Activated CD8-positive, alpha-beta T cell treated with anti-CD3 and anti-CD28 coated beads for 36 hours (primary cell): ENCODE measurements at places on chromosomes 7 and 10.

- peaks cover 13% of the 10 kb centered on the region for H3K4me1 ChIP-seq
- no peaks in the 10 kb centered on the region for H3K36me3 ChIP-seq
- no peak for DNase-seq
- H3K4me3 ChIP-seq: no peak overlapping the region
- H3K27me3 ChIP-seq: no peaks in the 10 kb centered on the region
- H3K27ac ChIP-seq: no peak overlapping the region
These were observed 40.7 kb downstream of the ARL4A start for GRCh38 chr7:12728192-12728538.

DNA sequence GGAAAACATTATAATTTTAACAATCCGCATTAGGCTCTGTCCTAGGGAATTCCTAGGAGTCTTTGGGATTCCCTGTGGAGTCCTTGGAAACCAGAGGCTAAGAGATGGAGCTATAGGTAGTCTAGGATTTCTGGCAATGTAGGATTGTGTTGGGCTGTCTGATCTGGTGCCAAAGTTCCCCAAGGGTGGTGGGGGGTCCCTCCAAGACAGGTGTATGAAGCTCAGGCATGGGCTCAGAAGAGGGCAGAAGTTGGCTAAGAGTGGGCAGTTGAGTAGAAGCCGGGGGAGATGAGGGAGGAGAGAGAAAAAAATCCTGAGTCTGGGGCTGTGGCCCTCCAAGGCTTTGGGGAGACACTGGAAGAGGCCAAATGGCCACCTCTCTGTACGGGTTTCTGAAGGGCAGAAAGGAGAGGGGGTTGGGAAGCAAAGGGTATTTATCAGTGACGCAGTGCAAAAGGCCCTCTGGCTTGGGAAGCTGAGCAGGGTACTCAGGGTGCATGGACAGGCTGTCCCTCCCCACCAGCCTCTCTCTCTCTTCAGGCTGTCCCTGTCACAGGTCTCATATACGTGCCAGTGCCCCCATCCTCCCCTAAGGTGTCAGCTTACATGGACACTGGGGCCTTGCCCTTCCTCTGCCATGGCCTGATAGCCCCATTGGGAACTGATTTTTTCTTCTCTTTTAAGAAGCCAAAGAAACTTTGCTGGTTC lies 929 bp downstream of the HOXA6 start:
- peaks cover 16% of the 10 kb centered on the region for H3K4me1 ChIP-seq
- H3K27me3 ChIP-seq: peaks cover 59% of the 10 kb centered on the region
- no peaks in the 10 kb centered on the region for H3K36me3 ChIP-seq
- H3K27ac ChIP-seq: no peak overlapping the region
- no peak for DNase-seq
- no peak overlapping the region for H3K4me3 ChIP-seq

DNA sequence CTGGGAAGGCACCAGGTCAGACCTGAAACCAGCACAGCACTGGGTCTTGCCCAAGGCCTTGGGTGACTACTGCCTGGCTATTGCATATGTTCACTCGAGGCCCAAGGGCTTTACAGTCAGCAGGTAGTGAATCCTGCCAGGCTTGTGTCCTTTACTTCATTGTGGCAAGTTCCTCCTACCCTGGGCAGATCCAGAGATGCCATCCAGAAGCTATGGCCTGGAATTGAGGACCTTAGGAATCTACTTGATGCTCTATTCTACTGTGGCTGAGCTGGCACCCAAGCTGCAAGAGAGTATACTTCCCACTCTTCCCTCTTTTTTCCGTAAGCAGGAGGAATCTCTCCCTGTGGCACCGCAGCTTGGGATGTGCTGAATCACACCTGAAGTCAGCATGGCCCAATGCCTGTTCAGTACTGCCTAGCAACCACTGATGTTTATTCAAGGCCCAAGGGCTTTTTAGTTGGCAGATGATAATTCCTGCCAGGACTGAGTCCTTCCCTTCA lies 246.7 kb upstream of the CTBP2 start:
- H3K4me3 ChIP-seq: no peak overlapping the region
- no peak for DNase-seq
- H3K36me3 ChIP-seq: no peaks in the 10 kb centered on the region
- no peaks in the 10 kb centered on the region for H3K4me1 ChIP-seq
- H3K27ac ChIP-seq: no peak overlapping the region

DNA sequence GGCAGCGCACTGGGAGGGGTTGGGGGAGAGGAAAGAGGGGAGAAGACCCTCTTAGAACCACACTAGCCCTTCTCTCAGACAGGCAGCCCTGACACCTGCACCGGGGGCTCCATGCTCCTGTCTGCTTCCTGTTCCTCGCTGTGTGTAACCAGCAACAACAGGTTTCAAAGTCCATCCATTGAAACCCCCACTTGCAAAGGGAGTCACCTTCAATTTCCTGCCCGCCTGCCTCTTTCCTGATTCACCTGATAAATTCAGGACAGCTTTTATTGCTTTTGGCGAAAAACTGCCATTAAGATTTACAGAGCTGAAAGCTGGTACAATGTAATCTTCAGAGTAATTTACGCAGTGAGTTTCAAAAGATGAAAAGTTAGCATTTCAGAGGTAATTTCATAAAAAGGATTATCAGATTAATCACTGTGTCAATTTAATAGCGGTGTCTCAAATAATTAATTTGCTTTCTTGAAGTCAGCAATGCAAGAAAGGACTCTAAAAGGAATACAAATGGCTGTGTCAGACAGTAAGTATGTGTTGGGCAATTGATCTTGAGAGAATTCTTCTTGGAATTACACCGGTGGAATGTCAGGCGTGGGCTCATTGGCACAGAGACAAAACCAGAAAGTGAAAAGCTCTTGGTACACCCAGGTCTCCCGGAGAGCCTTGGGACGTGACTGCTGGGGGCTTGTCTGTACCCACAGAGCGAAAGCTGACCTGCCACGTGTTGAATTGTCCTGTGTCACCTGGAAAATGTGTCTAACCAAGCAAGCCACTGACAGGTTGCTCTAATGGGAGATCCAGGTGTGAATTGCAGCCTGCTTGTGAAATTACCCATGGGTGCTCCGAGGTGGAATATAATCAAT lies 60.7 kb downstream of the TMEM209 start:
- peaks cover 12% of the 10 kb centered on the region for H3K4me1 ChIP-seq
- H3K36me3 ChIP-seq: no peaks in the 10 kb centered on the region
- no peak for DNase-seq
- no peak overlapping the region for H3K4me3 ChIP-seq

GRCh38 chr10:96700374-96701099 lies 19.8 kb downstream of the PIK3AP1 start:
- H3K27ac ChIP-seq: no peak overlapping the region
- H3K4me1 ChIP-seq: peaks cover 10% of the 10 kb centered on the region
- H3K36me3 ChIP-seq: no peaks in the 10 kb centered on the region
- no peak for DNase-seq

- H3K36me3 ChIP-seq: no peaks in the 10 kb centered on the region
- H3K4me3 ChIP-seq: no peak overlapping the region
- no peak for DNase-seq
These were observed 239.6 kb upstream of the SLC26A5 start for GRCh38 chr7:103685646-103686045.

GRCh38 chr10:51224671-51225161 lies 150.4 kb downstream of the PRKG1 start:
- H3K4me1 ChIP-seq: no peaks in the 10 kb centered on the region
- H3K4me3 ChIP-seq: no peak overlapping the region
- no peaks in the 10 kb centered on the region for H3K27me3 ChIP-seq
- H3K36me3 ChIP-seq: no peaks in the 10 kb centered on the region
- H3K27ac ChIP-seq: no peak overlapping the region
- no peak for DNase-seq

DNA sequence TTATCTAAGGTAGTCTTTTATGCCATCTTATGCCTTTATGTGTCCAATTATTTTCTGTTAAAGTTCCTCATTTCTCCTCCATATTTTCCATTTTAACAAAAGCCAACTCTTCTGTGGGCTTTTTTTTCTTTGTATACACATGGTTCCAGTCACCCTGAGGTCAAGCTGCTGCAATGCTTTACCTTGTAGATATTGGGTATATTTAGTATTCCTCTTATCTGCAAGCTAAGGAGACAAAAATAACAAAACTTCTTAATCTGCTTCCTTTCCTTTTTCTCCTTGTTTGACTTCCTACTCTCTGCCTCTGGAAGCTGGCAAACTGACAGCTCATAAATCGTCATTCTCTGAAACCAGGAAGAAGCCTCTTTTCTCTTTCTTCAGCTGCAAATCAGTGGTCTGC lies 885.0 kb upstream of the LRRN3 start:
- H3K27ac ChIP-seq: no peak overlapping the region
- no peaks in the 10 kb centered on the region for H3K4me1 ChIP-seq
- peaks cover 3% of the 10 kb centered on the region for H3K27me3 ChIP-seq
- H3K36me3 ChIP-seq: no peaks in the 10 kb centered on the region

DNA sequence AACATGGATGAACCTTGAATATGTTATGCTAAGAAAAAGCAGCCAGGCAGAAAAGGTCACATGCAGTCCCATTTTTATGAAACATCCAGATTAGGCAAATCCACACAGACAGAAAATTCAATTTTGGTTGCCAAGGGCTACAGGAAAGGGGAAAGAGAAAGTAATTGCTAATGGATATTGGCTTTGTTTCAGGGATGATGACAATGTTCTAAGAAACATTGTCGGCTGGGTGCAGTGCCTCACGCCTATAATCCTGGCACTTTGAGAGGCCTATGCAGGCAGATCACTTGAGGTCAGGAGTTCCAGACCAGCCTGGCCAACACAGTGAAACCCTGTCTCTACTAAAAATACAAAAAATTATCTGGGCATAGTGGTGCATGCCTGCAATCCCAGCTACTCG lies 23.0 kb downstream of the ZNF33B start:
- no peak for DNase-seq
- H3K27me3 ChIP-seq: no peaks in the 10 kb centered on the region
- peaks cover 66% of the 10 kb centered on the region for H3K36me3 ChIP-seq
- peaks cover 4% of the 10 kb centered on the region for H3K4me1 ChIP-seq

DNA sequence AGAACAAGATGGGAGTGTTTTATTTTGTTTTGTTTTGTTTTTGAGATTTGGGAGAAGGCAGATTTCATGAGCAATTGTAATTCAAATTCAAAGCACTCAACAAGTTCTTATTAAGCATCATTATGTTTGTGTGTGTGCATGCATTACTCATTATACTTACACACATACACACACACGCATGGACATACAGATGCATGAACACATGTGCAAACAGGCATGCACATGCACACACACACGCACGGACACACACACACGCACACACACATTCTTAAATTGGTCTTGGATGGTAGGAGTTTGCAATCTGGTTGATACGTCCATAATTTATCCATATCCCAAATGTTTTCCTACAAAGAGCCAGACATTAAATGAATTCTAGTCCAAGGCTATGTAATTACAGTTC lies 702.8 kb downstream of the INHBA start:
- no peaks in the 10 kb centered on the region for H3K4me1 ChIP-seq
- H3K4me3 ChIP-seq: no peak overlapping the region
- DNase-seq: no peak
- no peaks in the 10 kb centered on the region for H3K36me3 ChIP-seq
- H3K27me3 ChIP-seq: no peaks in the 10 kb centered on the region
- no peak overlapping the region for H3K27ac ChIP-seq

- no peaks in the 10 kb centered on the region for H3K4me1 ChIP-seq
- H3K4me3 ChIP-seq: no peak overlapping the region
- H3K27me3 ChIP-seq: peaks cover 36% of the 10 kb centered on the region
These were observed 6.5 kb upstream of the BEND7 start for GRCh38 chr10:13535346-13535745.

DNA sequence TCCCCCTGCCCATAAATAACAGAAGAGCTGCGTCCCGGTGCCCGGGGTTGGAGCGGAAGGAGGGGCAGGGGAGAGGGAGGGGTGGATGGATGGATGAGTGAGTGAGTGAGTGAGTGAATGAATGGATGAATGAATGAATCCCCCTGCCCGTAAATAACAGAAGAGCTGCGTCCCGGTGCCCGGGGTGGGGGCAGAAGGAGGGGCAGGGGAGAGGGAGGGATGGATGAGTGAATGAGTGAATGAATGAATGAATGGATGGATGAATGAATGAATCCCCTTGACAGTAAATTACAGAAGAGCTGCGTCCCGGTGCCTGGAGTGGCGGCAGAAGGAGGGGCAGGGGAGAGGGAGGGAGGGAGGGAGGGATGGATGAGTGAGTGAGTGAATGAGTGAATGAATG lies 7.6 kb upstream of the UNCX start:
- no peaks in the 10 kb centered on the region for H3K36me3 ChIP-seq
- DNase-seq: no peak
- H3K27ac ChIP-seq: no peak overlapping the region
- peaks cover 54% of the 10 kb centered on the region for H3K27me3 ChIP-seq
- H3K4me1 ChIP-seq: peaks cover 6% of the 10 kb centered on the region
